ENCODE measurements at places on chromosomes 4 and X. TPM values are rescaled to one million over a fixed set of nuclear protein-coding genes. Genes with fewer than 3 reads are reported as not detected.

Gene PDZD4
- 2.4 TPM for total RNA-seq

GRCh38 chrX:150167482-150168324, 195.4 kb upstream of the MAMLD1 start:
- DNase-seq, result no peak

DNA sequence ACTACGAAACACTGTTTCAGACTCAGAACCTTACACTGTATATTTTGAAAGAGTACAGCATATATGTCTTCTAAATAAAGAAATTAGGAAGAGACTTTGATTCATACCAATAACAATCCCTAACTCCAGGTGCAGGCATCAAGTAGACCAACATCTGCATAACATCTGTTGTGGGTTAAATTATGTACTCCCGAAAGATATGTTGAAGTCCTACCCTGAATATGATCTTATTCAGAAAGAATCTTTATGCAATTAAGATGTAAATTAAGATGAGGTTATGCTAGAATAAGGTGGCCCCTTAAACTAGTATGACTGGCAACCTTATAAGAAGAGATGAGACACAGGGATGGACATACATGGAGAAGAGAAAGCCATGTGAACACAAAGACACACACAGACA, 117.9 kb downstream of the INPP4B start:
- no peak for DNase-seq

Gene EFHC2
- 0.60 TPM for total RNA-seq

Gene KIT
- 9.8 TPM for total RNA-seq

- no peak for DNase-seq
Observed at GRCh38 chr4:23857367-23857959, 32.4 kb downstream of the PPARGC1A start.

GRCh38 chr4:142079959-142080358, 443.6 kb downstream of the IL15 start:
- DNase-seq, result no peak

- DNase-seq, result no peak
Observed at GRCh38 chrX:38304010-38304409, 23.3 kb downstream of the RPGR start.

DNA sequence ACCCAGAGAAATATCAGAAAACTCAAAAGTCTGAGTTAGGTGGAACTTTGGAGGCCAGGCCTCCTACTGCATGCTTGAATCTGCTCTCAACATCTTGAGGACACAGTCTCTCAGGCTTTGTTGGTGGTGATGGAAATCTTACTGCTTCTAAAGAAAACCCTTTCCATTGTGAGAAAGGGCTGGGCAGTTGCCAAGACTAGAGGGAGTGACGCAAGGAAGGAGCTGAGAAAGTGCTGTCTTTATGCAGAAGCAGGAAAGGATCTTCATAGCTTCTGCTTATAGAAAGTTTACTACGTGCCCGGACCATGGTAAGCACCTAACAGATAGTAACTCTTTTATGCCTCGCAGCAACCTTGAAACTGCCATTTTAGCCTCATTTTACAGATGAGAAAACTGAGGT, 2.4 kb upstream of the CRMP1 start:
- no peak for DNase-seq

- DNase-seq, result no peak
Observed at GRCh38 chr4:3021627-3022026, 52.7 kb downstream of the HTT-AS start.

DNA sequence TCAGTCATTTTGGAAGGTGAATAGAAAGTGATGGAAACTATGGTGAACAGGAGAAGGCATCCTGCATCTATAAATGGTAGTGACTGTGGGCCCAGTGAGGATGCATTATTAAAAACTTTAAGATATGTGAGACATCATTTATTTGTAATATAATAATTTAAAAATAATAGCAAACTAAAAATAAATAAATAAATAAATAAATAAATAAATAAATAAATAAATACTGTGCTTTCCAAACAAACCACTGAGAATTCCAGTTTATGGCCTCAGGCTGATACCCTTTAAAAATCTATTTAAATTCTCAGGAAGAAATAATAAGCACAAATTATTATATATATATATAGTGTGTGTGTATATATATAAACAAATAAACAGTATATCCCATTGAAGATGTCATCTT, 248.0 kb upstream of the DCAF8L1 start:
- DNase-seq, result no peak

Gene GUCY1B1
- total RNA-seq, result 8.6 TPM

DNA sequence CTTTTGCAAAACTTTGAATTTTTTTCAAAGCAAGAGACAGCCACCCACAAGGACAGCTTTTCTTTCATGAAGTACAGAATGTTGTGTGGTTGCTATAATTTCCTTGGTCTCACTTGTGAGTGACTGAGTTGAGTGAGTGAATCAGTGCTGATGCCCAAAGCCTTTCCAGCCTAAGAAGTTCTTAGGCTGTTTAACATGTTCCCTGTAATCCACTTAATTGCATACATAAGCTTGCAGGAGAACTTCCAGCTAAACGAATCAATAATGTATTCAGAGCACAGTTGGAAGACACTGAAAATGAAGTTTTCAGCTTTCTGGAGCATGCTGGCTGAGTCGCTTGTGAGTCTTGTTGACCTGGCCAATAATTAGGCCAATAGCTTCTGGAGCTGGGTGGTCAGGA, 42.0 kb upstream of the GK2 start:
- no peak for DNase-seq

GRCh38 chrX:110251526-110251925, 66.4 kb downstream of the AMMECR1 start:
- no peak for DNase-seq

Gene PHEX
- 0.06 TPM for total RNA-seq

GRCh38 chr4:10013722-10014121, 7.6 kb downstream of the SLC2A9 start:
- no peak for DNase-seq

Data from omental fat pad (tissue), 4 donors.